ENCODE measurements at places on chromosomes 2 and 18. TPM values are rescaled to one million over a fixed set of nuclear protein-coding genes. Genes with fewer than 3 reads are reported as not detected.

The UGT1A5 gene
- not detected for total RNA-seq

The PLEKHB2 gene
- total RNA-seq, result 95.7 TPM

The MAB21L4 gene
- not detected for total RNA-seq

The LCT gene
- not detected for total RNA-seq

The DSG4 gene
- total RNA-seq, result not detected

The HIBCH gene
- total RNA-seq, result 13.9 TPM

The INO80D gene
- total RNA-seq, result 6.5 TPM

The POTEJ gene
- 0.60 TPM for total RNA-seq

The CXCR1 gene
- not detected for total RNA-seq

The GALR1 gene
- not detected for total RNA-seq

The MROH2A gene
- not detected for total RNA-seq

The CLEC4F gene
- under 0.01 TPM for total RNA-seq
